CD4-positive, alpha-beta T cell treated with Interleukin-15 for 4 hours (primary cell): ENCODE measurements at places on chromosomes 11 and 22.

DNA sequence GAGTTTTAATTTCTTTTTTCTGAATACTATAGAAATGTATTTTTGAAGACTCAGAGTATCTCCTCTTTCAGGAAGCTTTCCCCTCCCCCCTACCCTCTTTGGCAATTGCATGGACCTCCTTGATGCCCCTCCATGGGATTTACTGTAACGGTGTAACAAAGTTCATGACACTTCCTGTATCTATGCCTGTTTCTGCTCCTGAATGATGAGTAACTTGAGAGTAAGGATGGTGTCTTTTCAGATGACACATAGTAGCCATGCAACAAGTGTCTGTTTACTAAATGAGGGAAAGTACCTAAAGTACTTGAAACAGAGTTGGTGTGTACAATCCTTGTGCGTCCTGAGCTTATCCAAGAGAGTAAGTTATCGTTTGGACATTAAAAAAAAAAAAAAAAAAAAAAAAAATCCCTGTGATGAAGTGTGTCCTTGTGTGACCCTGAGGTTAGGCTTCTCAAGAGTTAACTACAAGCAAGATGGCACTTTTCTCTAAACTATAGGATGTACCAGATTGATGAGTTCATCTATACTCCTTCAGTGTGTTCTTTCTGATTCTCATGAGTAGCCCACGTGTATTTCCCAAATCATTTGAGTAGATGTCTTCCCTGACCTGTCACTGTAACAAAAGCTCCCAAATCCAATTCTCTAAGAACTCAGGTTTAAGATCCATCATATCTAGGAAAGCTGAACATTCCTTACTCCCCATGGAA lies 7.4 kb downstream of the ETS1 start:
- peak; percentile 37 for DNase-seq

DNA sequence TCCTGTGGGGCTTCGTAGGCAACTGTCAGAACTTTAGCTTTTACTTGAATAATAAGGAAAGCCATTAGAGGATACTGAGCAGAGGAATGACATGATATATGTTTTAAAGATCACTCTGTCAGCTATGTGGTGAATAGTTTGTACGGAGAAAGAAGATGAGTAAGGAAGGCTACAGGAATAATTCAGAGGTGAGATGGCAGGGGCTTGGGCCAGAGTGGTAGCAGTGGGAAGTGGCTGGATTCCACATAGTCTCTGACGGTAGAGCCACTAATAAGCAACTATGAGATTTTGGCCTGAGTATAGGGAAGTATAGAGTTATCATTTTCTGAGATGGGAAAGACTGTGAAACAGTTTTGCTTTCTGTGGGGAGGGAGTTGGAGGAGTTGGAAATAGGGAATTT lies 93.9 kb upstream of the MTMR2 start:
- DNase-seq: no peak

- DNase-seq: no peak
Measured at GRCh38 chr11:95115597-95115996, 26.0 kb downstream of the ENDOD1 start.

DNA sequence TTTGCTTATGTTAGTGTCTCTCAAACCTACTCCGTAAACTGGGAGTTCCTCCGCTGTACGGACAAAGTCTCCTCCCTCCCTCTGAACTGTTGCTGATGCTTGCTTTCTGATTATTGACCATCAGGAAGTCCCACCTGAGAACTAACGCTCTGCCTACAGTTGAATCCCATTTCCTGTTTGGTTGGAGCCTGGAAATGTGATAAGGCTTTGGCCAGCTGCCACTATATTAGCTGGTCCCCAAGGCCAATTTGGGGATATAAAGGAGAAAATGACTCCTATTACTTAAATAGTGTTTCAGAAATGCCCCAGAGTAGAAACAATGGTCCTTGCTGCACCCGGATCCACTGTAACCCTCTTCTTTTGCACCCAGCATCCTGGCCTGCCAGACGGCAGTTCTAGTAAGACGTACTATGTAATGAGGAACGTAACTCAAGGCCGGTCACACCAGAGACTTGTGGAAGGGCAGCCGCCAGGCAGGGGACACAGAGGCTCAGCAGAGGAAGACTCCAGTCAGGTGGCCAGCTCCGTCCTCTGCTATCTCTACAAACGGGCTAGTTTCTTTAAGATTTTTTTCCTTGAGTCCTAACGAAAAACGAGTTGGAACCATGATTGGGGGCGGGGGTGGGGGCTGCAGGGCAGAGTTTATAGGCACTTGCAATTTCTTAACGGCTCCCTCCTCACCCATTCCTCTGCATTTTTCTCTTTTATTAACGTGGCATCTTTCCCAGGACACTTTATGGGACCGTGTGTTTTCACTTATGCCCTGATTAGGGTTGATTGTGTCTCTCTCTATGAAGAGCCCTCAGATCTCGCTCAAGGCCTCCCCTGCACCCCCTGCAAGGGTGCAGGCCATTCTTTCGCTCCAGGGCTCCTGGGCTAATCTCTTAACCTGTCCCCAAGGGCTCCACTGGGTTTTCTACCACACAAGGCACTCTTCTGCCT lies 72.8 kb upstream of the CDON start:
- no peak for DNase-seq

- DNase-seq: no peak
Measured at GRCh38 chr11:36751335-36751781, 153.3 kb upstream of the RAG2 start.

DNA sequence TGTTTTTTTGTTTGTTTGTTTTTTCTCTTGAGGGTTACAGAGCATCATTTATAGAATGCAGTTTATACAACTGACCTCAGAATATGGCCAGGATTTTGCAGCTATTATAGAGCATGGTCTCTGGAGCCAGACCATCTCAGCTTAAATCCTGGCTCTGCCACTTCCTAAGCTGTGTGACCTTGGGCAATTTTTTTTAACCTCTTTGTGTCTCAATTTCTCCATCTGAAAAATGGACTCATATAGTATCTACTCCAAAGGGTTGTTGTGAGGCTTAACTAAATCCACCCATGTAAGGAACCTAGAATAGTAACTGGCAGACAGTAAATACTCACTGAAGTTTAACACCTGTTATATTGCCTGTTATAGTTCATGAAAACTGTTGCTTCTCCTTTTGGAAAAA lies 8.3 kb upstream of the DGAT2 start:
- no peak for DNase-seq

DNA sequence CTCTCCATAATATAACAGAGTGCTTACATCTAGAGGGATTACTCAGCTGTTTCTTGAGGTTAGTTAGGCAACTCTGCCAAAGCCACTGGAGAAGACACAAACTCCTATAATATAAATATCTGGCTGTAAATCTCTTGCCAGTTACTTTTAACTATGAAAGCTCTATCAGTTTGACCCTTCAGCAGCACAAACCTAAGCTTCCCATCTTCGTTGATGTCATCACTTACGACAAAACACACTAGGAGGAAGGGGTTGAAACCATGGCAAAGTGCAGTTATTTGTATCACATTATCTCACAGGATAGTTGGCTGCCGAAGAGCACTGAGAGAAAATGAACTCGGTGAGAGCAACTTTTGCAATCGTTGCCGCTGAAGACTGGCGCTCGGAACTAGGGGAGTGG lies 922.1 kb downstream of the OPCML start:
- no peak for DNase-seq

DNA sequence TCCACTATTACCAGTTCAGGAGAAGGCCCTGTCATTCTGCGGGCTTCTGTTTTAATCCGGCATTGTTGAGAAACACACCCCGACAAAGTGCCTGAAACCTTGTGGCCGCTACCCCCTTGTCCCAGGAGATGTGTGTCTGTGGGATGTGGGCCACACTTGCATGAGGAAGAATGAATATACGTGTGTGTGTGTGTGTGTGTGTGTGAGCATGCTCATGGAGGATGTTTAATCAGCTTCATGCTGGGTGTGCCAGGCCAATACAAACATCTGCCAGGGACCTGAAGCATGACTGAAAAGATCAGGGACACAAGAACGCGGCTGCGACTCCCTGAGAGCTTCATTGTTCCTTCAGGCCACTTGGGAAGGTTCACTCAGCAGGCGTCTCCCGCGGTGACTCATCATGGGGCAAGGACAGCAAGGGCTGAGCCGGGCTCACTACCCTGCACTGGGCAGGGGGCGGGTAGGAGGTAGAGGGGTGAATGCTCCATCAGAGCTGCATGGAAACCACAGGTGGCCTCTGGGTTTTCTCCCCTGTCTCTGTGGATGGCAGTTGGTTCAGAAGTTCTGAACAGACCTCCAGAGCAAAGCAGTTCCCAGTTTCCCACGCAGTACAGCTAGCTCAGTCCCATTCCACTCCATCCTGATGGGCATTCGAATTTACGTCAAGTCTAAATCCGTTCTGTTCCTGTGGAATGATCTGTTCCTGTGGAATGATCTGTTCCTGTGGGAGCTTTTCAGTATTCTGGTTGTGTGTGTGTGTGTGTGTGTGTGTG lies 7.0 kb upstream of the MALAT1 start:
- no peak for DNase-seq

GRCh38 chr22:45709060-45709739 lies 37.6 kb downstream of the ATXN10 start:
- DNase-seq: no peak

DNA sequence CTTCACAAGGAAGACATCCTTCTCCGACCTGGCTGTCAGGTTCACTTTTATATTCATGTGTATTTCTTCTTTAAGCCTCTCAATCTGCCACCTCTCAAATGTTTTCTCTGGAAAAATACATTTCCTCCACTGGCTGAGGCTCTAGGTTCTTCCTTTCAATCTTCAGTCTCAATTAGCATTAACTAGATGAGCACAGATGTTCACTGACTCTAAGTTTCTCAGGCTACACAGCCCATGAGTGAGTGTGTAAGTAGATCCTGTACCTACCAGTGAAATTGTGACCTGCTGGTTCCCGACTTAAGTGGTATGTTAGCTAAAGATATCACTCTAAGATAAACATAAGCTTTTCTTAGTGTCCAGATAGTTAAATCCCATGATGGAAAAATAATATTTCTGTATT lies 206.9 kb downstream of the ADAMTS15 start:
- DNase-seq: no peak

DNA sequence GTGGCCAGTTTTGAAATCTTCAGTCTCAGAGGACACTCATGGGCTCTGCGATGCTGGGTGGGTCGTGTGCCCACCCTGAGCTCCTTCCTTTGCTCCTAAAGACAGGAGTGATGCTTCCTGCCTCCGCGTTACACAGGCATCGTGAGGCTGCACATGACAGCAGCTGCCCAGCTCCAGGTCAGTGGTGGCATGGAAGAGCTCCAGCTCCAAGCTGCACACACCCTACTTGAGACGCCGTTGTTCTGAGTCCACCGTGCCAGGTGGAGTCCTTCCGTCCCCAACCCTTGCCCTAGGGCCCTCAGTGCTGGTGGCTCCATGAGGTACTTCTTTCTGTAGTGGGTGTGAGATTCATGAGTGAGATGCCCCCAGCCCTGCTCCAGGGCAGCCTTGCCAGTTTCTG lies 794.1 kb downstream of the BRD1 start:
- no peak for DNase-seq

GRCh38 chr11:84471501-84471900 lies 1155.6 kb downstream of the DLG2 start:
- DNase-seq: no peak

GRCh38 chr11:95506777-95507176 lies 275.8 kb upstream of the SESN3 start:
- no peak for DNase-seq

DNA sequence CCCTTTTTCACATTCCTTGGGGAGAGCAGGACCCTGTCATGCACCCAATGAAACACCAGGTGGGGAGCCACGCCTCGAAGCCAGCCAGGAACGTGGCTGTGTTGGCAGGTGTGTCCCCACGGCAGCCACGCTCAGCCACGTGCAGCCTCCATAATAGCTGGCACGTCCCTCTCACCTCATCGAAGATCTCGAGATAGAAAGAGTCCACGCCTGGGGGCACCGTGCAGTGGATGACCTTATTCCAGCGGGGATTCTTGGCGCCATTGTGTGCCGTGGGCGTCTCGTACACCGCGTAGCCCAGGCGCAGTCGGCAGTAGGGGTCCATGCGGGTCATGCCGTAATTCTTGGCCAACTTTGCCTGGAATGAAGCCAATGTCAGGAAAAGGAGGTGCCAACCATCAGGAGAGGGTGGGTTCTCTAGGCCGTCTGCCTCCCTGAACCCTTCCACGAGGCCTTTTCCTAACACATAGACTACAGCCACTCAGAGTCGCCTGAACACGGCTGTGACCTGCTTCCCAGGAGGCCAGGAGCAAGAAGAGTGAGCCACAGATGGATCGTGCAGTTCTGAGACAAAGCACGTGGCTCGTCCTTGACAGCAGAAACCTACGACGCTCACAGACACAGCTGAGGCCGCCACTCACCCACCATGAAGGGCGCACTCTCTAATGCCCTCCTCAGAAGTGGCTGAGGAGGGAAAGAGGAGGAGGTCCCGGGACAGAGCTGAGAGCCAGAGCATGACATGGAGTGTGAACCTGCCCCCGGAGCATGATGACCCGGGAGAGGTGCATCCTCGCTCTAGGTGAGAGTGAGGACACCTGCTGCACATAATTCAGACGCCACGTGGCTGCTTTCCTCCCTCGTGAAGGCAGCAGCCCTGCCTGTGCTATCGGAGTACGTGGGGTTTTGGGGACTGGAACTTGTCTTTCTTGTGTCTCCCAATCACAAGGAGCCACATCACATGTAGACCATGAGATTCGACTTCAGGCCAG lies 19.1 kb downstream of the TOLLIP start:
- DNase-seq: no peak

DNA sequence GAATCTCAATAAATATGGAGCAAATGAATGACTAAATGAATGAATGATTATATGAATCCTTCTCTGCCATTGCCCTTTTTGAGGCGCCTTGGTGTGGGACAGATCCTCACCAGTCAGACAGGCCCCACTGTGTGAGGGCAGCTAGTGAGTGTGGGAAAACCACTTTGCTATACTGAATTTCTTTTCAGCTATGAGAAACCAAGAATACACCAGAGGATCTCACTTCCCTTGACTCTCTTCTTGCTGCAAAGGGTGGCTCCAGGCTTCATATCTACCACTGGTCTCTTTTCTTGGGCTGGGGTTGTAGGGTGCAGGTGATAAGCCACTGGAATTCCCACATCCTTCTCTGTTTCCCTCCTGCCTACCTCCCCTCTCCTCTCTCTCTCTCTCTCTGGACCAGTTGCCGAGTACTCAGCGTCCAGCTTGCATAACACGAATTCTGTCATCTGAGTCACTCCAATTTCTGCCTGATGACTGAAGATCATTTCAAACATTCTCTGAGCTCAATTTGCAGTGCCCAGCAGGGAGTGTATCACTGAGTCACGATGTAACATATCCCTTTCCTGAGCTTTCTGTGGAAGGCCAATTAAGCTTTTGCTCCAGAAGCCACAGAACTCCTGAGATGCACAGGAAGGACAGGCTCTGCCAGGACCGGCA lies 304.3 kb upstream of the NCAM1 start:
- DNase-seq: no peak

DNA sequence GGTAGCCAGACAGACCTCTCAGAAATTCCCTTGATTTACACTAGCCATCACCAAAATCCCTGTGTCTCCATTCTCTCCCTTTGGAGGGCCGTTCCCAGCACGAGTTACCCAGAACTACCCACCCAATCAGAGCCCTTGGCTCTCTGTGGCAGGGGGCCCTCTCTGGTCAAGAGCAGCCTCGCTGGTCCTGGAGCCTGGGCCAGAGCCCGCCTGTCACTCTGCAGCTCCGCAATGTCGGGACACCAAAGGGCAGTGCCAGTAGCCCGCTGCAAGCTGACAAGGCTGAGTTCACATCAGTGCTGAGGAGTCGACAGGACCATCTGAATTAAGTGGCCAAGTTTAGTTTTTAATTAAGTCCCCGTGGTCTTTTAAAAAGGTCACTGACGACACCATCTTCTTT lies 241.6 kb downstream of the ST3GAL4 start:
- no peak for DNase-seq
